ENCODE measurements at places on chromosomes 7 and 10. TPM values are rescaled to one million over a fixed set of nuclear protein-coding genes. Genes with fewer than 3 reads are reported as not detected.

Gene ETV1
- not detected for total RNA-seq

DNA sequence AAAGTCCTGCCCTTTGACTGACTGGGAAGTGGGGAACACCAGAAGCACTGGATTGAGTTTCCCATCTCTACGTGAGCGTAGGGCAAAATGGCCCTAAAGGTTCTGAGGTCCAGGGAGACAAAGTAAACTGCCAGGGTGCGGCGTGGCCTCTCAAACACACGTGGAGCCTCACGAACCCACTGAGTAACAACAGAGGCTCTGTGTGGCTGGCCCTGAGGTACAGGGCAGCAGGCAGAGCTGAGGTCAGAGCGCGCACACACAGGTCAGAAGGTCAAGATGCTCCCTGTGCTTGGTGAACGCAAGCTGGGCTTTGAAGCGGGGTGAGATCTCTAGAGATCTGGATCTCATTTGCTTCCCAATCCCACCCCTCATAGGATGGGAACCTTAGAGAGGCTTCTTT, 99.0 kb upstream of the ZMIZ1 start:
- DNase-seq = no peak

DNA sequence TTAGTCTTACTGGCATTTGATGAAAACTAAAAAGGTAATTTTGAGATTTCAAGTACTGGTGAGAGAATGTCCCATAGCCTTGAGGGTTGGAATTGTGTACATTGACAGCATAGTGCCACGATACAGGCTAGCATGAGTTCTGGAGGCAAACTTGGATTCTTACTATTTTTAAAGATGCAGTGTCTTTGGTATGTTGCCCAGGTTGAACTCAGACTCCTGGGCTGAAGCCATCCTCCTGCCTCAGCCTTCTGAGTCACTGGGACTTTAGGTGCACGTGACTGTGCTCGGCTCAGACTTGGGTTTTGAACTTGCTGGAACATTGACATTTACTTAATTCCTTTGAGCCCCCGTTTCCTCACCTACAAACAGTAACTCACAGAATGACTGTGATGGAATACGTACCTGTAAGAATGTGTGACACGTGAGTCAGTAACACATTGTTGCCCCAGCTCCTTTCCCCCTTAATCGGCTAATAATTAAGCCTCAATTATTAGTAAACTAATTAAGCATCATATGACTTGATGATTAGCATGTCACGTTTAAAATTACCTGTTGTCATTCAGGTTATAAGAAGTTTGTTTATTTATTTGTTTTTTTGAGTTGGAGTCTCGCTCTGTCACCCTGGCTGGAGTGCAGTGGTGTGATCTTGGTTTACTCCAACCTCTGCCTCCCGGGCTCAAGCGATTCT, 10.6 kb downstream of the DNAJB6 start:
- DNase-seq = no peak

GRCh38 chr7:1059200-1060091, 15.1 kb downstream of the GPR146 start:
- no peak for DNase-seq

DNA sequence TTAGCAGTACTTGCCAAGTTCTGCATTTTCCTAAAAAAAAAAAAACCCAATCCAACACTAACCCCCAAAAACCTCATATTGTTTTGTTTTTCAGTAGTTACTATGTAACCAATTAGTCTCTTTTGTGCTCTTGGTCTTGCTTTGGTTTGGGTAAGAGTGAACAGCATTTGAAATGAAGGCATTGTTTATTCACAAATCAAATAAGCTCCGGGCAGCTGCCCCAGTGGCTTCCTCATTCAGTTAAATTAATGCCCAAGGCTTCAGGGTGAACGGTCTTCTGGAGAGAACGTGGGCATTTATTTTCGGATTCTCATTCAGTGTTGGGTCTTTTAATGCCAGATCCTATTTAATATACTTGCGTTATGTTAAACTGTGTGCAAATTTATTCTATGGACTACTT, 108.7 kb downstream of the GFRA1 start:
- DNase-seq = no peak

All from activated naive CD4-positive, alpha-beta T cell treated with anti-CD3 and anti-CD28 coated beads, Interleukin-2, amount 50 U/mL, for 72 hours (primary cell).